ENCODE measurements at places on chromosomes 1 and 21.

- peak; percentile 91 for DNase-seq
Measured at GRCh38 chr1:84853741-84854721, 39.0 kb downstream of the LPAR3 start.

- no peak for DNase-seq
Measured at GRCh38 chr1:174874331-174875053, 125.3 kb upstream of the CACYBP start.

DNA sequence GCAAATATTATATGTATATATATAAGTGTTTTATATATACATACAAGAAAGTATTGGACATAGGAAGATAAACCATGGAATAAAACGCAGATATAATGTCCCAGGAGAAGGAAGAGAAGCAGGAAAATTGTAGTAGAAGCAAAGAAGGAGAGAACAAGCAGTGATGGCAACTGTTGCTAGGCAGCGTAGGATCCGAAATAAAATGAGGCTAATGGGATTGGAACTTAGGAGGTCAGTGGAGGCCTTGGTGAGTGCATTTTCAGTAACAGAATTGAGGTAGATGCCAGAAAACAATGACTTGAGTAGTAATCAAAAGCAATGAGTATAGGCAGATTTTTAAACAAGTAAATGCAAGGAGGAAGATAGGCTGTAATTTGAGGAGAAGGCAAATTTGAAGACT, 265.8 kb downstream of the LRRC7 start:
- DNase-seq = no peak

- DNase-seq = no peak
Measured at GRCh38 chr1:14118691-14119485, 418.9 kb downstream of the PRDM2 start.

DNA sequence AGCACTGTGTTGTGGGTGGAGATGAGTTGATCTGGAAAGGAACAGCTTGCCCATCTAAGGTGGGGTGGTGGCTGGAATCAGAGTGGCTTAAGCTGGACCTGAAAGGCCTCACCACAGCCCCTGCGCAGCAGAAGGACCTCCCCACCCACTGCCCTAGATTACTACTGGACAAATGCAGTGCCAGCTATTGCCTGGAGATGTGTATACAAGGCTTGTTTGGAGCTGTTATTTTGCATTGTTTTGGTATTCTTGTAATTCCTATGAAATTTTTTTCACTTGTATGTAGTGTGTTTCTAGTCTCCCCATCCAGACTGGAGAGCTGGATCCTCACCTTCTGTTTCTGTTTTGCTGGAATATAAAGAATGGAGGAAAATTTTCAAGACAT, 1.3 kb upstream of the SLC30A1 start:
- DNase-seq = no peak

GRCh38 chr1:30275926-30276764, 447.2 kb downstream of the MATN1 start:
- DNase-seq = no peak

DNA sequence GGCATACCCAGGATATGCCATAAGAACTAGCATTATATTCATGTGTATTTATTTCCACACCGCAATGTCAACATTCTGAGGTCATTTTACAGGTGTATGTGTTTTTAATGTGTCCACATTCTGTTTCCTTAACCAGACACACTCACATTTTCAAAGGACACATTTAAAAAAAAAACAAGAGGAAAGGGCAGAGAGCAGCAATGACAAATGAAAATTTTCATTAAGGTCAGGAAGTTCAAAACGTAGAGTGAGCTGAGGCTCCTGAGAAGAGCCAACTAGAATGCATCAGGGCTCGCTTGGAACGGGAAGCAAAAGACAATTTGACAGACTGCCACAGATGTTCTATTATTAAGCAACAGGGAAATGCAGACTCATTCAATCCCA, 4.8 kb upstream of the GNPAT start:
- no peak for DNase-seq

DNA sequence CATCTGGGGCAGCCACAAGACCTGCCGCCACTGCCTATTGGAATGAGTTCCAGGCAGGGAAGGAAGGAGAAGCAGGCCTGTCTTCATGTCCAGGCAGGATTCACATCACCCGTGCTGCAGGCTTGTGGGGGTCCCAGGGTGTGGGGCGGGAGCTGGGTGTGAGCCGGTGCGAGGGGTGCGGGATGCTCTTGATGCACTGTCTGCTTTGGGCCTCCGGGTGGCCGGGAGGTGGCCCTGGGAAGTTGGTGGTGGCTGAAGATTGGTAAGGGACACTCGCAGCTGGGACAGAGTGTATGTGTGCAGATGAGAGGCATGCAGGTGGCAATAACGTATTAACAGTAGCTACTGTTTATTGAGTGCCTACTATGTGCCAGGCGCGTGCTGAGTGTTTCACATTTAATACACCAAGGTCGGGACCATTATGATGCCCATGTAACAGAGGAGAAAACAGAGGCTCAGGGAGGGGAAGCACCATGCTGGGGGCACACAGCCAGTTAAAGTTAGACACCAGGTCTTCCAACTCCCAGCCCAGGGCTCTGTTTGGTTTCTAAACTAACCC, 3.3 kb downstream of the CROCC start:
- no peak for DNase-seq

DNA sequence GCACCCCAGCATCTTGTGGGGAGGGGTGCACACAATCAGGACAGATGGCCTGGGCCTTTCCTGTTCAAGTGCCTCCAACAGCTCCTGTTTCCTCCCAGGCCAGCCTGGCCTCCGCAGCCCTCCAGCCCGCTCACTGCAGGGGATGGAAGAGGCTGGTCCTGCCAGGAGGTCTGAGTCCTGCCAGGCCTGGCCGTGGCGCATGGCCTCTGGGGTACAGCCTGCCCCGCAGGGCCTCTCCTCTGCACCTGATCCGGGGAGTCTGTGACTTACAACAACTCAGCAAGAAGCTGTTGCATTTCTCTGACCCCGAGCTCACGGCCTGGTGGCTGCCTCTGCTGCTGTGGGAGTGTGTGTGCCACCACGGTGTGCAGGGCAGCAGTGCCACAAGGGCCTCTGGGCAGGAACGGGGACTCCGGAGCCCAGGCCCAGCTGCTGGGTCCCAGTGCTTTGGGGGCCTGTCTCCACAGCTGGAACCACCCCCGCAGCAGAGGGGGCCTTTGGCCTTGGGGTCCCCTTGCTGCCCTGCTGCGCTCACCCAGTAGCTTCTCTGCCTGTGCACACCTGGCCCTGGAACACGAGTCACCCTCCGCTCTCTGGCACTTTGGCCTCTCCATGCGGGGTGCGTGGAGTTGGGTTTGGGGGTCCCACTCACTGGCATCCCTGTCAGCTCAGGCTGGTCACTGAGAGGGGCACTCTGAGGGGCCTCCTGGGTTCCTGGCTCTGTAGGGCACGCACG, 17.4 kb upstream of the LRRC3 start:
- DNase-seq = no peak

DNA sequence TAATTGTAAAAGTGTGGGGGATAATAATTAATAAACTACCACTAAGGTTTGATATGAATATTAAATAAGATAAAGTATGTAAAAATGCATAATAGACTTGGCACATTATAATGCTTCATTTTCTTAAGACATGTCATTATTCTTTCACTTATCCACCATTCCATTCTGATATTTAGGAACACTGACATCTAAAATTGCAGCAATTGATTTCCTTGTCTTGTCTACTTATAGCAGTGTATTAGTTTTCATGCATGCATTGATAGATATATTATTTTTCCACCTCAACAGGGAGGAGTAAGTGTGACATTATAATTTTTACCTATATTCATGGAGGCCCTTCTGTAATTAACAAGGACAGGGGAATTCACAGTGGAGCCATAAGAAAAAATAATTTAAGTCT, 41.6 kb upstream of the RGS4 start:
- no peak for DNase-seq

GRCh38 chr1:63523738-63524137, 413 bp downstream of the EFCAB7 start:
- no peak for DNase-seq

- DNase-seq = no peak
Measured at GRCh38 chr1:31912839-31913239, 25.3 kb downstream of the PTP4A2 start.

GRCh38 chr1:190475421-190476141, 2.1 kb downstream of the BRINP3 start:
- DNase-seq = no peak

DNA sequence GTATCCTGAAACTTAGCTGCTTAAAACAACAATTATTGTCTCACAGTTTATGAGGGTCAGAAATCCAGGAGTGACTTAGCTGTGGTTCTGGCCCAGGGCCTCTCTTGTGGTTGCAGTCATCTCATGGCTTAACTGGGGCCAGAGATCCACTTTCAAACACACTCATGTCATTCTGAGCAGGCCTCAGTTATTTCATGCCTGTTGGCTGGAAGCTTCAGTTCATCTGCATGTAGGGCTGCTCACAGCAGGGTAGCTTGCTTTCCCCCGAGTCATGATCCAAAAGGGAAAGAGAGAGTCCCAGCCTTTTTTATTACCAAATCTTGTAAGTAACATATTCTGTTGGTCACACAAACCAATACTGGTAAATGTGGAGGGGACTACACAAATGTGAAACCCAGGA, 96.6 kb upstream of the B3GALT2 start:
- no peak for DNase-seq

DNA sequence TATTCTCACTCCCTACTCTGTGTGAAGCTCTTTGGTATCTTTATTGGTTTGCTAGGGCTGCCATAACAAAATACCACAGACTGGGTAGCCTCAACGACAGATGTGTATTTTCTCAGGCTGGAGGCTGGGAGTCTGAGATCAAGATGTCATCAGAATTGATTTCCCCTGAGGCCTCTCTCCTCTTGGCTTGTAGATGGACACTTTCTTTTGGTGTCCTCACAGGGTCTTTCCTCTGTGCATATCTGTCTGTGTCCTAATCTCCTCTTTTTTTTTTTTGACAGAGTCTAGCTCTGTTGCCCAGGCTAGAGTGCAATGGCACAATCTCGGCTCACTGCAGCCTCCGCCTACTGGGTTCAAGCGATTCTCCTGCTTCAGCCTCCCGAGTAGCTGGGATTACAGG, 71.4 kb upstream of the KCNJ6 start:
- no peak for DNase-seq

- DNase-seq = no peak
Measured at GRCh38 chr1:1889847-1890505, 911 bp downstream of the GNB1 start.

DNA sequence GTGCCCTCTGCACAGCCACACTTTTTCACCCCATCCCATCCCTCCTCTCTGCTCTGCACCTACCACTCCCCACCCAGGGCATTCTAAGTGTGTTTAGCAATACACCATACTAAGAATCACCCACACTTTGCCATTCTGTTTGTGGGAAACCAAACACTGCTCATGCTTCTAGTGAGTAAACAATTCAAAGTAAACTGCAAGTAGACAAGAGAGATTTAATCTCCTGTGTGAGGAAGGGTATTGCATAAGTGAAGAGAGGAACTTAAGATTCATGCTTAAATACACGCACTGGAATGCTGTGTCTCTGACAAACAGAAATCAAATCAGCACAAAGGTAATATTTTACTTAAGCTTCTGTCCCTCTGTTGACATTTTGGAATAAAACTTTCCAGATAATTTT, 4.8 kb upstream of the EDARADD start:
- DNase-seq = peak; percentile 18

GRCh38 chr21:43585924-43586413, 73.3 kb downstream of the HSF2BP start:
- peak; percentile 98 for DNase-seq

DNA sequence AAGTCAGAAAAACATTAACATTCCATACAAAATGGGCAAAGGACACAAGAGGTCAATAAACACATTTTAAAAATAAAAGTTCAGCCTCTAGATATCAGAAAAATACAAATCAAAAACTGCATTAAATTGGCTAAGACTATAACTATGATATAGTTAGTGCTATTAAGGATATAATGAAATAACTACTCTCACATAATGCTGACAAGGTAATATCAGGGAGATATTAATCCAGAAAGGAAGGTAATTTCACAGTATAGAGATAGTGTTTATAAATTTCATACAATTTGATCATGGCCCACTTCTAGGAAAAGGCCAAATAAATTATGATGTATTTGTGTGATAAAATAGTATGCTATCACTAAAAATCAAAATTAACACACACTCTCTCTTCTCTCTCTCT, 61.8 kb downstream of the LBR start:
- DNase-seq = no peak

- DNase-seq = no peak
Measured at GRCh38 chr21:44686000-44686781, 4.2 kb upstream of the KRTAP12-1 start.

DNA sequence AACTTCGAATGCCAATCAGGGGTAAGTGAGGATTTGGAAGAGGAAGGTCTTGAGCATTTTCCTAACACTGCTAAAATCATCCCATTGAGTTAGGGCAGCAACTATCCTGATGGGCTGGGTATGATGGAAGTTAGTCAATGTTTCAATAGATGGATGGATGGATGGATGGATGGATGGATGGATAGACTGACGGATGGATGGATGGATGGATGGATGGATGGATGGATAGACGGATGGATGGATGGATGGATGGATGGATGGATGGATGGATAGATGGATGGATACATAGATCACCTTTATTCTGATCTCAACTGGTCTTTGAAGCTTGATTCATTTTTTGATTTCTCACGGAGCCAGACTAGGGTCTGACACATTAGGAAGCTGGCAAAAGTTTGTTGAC, 2.3 kb upstream of the CLDN14 start:
- no peak for DNase-seq
